ENCODE measurements at places on chromosomes 13 and 19.

- no peaks in the 10 kb centered on the region for H3K36me3 ChIP-seq
- H3K27ac ChIP-seq = no peak overlapping the region
- no peak overlapping the region for H3K4me3 ChIP-seq
- H3K4me1 ChIP-seq = no peaks in the 10 kb centered on the region
Observed at GRCh38 chr13:43487461-43487860, 299.3 kb downstream of the ENOX1 start.

DNA sequence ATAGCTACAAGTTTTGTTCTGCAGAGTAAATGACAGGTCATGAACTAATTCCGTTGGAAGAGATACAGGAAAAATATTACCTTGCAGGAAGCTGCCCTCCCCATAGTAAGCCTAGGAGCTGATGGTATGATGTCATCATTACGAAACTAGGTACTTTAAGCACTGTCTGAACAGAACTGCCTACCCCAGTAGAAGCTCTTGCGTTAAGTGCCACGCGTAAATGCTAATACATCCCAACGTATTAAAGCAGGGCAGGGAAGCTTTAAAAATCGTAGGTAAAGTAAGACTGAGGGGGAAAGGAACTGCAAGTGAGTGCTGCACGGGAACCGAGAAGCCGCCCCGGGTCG, 572 bp downstream of the UGGT2 start:
- no peaks in the 10 kb centered on the region for H3K36me3 ChIP-seq
- no peak for DNase-seq
- H3K27ac ChIP-seq = peak overlapping the region; percentile 61
- no peaks in the 10 kb centered on the region for H3K27me3 ChIP-seq

GRCh38 chr19:11418549-11419506, at the start of gene RGL3:
TSS of gene RGL3 (minus strand) at chr19:11419314. CDS start at chr19:11419278, 36 bp downstream.
- H3K36me3 ChIP-seq = no peaks in the 10 kb centered on the region
- peaks cover 4% of the 10 kb centered on the region for H3K4me1 ChIP-seq
- peaks cover 42% of the 10 kb centered on the region for H3K27me3 ChIP-seq
- H3K27ac ChIP-seq = no peak within 1 kb of the TSS
- peak; percentile 50 for DNase-seq

DNA sequence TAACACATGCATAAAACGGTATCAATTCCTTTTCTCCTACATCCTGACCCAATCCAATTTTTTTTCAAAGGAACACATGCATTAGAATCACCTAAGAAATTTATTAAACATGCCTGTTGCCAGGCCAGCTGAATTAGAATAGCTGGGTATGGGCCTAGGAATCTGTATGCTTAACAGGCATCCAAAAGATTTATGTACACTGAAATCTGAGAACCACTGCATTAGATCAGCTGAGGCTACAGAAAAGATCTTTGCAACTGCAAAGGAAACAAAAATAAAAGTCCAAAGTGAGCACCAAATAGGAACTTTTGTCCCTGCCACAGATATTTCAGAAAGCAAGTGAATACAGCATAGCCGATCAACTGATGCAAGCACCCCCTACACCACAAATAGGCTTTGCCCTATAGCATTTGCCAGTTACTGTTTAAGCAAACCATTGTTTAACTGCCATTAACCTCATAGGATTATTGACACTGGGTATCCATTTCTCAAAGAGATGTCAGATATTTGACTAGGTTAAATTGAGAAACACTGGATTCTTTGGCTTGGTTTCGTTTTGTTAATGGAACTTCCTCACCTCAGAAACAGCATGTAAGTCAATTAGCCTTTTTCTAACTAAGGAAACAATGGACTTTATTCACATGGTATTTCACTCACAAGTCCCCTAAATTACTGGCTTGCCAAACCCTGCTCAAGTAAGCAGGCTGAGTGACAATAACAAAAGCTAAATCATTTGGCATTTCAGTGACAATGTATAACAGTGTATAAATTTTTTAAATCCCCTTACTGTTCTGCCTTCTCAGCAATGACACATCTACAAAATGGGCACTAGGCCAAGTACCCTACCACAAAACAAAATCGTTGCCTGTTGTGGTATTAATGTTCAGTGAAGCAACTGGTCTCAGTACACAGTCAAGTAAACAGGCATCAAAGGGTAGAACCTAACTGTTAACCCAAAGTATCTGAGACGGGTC, 67.8 kb downstream of the SUCLA2 start:
- H3K36me3 ChIP-seq = no peaks in the 10 kb centered on the region
- no peak for DNase-seq
- H3K4me3 ChIP-seq = no peak overlapping the region
- no peaks in the 10 kb centered on the region for H3K4me1 ChIP-seq

GRCh38 chr19:1811472-1811894, 593 bp downstream of the ATP8B3 start:
- peaks cover 13% of the 10 kb centered on the region for H3K4me1 ChIP-seq
- H3K36me3 ChIP-seq = no peaks in the 10 kb centered on the region
- no peak overlapping the region for H3K27ac ChIP-seq
- peak overlapping the region; percentile 48 for H3K4me3 ChIP-seq
- H3K27me3 ChIP-seq = no peaks in the 10 kb centered on the region
- peak; percentile 67 for DNase-seq

DNA sequence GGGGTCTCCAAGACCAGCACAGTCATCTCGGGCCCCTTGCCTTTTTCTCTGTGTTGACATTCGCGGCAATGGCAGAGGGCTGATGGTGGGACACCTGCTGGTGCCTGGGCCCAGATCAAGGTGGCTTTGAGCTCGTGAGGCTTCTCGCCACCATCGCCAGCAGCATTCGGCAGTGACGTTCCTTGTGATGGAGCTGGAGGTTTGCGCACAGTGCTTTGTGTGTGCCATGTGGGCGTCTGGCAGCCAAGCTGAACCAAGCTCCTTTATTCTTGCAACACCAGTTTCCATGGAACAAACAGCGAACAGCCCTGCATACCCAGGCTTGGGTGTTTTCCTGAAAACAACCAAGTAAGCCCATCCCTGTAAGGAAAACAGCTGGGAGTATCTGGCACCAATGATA, 9.1 kb upstream of the TMEM255B start:
- no peak for DNase-seq
- H3K4me1 ChIP-seq = no peaks in the 10 kb centered on the region
- H3K4me3 ChIP-seq = no peak overlapping the region
- no peak overlapping the region for H3K27ac ChIP-seq

- DNase-seq = peak; percentile 77
- peaks cover 9% of the 10 kb centered on the region for H3K4me1 ChIP-seq
- H3K4me3 ChIP-seq = peak overlapping the region; percentile 83
- no peaks in the 10 kb centered on the region for H3K27me3 ChIP-seq
- peak overlapping the region; percentile 81 for H3K27ac ChIP-seq
- H3K36me3 ChIP-seq = peaks cover 4% of the 10 kb centered on the region
Observed at GRCh38 chr19:39390451-39390750, 505 bp downstream of the PAF1 start.

Data from colonic mucosa (tissue), 4 donors.